Renal cortical epithelial cell (primary cell): ENCODE measurements at places on chromosomes 7 and 10. TPM values are rescaled to one million over a fixed set of nuclear protein-coding genes. Genes with fewer than 3 reads are reported as not detected.

- no peak for DNase-seq
Observed at GRCh38 chr7:144629011-144629410, 206.8 kb downstream of the TPK1 start.

The TMEM273 gene
- total RNA-seq: not detected in 2 replicates

The DDC gene
- 2.7 TPM in 1 of 2 replicates, not detected in the other for total RNA-seq

The NPY4R2 gene
- 1.6 TPM in 2 replicates for total RNA-seq

DNA sequence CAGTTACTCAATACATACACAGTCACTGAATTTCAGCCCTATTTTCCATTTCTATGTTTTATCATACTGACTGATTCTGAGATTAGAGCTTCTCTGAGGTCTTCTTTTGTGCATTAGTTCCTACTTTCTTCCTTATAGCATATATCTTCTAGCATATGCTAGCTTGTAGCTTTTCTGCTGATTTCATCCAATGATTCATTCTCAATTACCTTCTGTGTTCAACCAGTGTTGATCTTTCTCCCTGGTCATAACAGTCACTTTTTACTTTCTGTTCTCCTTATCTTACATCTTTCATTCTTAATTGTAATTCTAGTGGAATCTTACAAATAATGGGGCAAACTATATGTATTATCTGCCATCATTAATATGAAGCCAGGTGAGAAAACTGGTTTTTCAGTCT, 159.5 kb upstream of the HGF start:
- peak; percentile 12 for DNase-seq

DNA sequence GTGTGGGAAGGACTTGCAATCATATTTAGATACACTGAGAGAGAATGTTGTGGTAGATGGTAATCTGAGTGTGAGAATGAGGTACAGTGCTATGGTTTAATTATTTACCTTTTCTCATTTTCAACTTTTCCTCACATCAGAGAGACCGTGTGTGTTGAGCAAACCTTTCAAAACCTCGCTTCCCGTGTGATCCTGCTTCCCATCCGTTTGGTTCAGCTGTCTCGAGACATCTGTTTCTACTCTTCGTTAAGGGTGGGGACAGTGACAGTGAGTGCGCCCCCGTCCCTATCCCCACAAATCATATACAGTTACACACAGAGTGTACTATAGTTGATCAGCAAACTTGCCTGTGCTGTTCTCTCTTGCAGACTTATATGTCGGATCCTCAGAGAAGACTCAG, 33.0 kb upstream of the NOBOX start:
- DNase-seq: peak; percentile 23

GRCh38 chr7:2525658-2526630, 6.4 kb downstream of the LFNG start:
- no peak for DNase-seq

GRCh38 chr10:46555713-46556514, 544 bp downstream of the GPRIN2 start:
- DNase-seq: no peak

The TRIM50 gene
- 0.05 TPM in 1 of 2 replicates, not detected in the other for total RNA-seq

DNA sequence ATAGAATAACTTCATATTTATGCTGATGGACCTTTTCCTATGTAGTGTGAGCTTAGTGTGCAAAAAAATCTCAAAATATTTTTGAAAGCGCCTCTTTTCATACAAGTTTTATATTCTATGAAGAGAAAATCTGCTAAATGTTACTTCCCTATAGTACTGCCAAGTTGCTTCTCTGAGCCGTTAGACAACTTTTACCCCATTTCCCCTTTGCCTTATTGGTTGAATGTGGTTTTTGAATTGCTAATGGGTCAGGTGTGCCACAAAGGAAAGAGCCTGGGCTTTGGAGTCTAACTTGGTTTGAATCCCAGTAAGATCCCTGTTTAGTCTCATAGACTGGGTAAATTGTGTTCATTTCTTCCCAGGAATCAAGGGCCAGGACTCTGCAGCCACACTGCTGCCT, 261.5 kb downstream of the SNX10 start:
- no peak for DNase-seq

DNA sequence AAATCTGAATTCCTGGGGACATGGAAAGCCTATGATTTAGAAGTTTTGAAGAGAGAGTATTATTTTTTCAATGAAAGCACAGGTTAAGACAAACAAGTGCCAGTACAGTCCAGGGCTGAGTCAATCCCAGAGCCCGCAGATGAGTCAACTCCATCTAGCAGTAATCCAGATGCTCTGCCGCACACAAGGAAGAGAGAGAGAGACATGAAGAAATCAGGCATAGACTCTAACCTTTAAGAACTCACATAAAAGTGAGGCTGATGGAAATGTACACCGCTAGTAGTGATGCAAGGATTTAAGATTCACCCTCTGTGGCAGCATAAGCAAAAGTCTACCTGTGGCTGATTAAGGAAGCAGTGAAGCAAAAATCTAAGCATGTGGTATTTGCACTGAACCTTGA, 651.5 kb downstream of the TNS3 start:
- DNase-seq: peak; percentile 98

DNA sequence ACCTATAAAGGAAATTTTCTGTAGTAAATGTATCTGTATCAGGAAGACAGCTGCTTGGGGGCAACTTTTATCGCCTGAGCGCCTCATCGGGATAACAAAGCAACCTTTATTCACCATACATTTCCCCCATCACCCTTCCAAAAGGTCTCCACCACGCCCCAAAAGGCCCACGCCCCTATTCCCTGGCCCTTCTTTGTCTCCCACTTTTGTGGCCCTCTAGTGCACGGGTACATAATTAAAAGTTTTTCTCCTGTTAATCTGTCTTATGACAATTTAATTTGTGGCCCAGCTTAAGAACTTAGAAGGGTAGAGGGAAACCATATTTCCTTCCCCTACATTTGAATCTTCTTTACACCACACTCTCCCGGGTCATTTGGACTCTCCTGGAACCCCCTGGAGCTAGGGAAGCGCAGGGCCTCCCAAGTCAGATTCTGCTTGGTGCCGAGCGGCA, 625 bp downstream of the RP9 start:
- peak; percentile 26 for DNase-seq

The VWA2 gene
- 3.5 and 4.7 TPM in 2 replicates for total RNA-seq

DNA sequence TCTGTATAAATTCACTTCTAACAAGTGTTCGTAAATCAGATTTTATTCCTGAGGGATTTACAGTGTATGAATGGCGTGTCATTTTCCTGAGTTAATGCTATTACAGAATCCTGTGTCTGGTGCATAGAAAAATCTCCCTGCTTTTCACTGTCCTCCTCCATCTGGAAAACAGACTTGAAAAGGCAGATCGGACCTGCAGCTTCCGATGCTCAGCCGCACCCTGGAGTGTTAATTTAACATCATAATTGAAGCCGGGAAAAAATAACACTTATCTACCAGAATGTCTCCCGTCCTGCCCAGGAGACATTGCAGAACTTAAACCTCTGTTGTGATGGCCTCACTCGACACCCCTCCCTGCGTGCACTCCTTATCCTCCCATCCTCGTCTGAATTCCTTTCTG, 442.1 kb upstream of the FOXK1 start:
- DNase-seq: no peak

DNA sequence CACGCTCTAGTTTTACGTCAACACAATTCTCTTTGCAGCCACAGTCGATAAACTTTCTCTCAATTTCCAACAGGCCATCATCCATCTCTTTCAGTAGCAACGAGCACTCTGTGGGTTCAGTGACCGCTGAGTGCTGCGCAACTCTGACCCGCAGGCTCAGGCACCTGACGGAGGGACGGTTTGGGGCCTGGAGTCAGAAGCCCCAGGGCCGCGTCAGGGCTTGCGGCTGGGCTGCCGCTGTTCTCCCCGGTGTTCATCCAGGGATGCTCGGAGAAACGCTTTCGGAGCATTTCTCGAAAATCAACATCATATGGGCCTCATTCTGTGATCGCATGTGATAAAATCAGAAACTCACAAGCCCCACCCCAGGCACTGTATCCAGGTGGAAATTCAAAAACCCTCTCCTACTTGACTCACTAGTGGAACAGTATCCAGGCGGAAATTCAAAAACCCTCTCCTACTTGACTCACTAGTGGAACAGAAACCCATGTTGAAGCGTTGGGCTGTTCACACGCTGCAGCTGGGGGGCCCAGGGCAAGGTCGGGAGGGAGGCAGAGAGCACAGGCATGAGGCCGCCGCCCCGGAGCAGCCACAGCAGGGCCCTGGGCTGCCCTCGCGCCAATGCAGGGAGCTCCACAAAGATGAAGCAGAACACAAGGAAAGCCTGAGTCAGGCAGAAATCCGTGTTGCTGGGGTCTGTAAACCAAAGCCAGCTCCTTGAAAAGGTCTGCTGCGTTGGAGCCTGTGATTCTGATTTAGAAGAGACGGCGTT, 73.3 kb upstream of the NKX6-2 start:
- DNase-seq: no peak

DNA sequence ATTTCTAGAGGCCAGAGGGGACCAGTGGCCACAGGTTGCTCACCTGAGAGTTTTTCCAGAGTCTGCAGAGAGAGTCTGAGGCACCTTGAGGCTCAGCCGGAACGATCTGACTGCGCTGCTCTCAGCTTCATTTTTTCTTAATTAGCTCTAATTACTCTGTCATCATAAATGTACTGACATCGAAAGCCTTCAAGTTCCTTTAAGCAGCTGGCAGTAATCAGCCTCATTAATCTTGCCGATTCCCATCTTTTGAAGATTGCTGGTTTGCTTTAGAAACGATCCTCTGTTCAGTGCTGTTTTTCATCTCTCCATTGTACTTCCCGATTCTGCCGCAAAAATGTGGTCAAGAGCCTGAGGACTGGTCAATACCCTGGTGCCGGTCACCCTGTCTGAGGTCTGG, 454.7 kb downstream of the TYW1 start:
- DNase-seq: no peak

- DNase-seq: no peak
Observed at GRCh38 chr10:87700031-87700796, 40.5 kb downstream of the PAPSS2 start.

DNA sequence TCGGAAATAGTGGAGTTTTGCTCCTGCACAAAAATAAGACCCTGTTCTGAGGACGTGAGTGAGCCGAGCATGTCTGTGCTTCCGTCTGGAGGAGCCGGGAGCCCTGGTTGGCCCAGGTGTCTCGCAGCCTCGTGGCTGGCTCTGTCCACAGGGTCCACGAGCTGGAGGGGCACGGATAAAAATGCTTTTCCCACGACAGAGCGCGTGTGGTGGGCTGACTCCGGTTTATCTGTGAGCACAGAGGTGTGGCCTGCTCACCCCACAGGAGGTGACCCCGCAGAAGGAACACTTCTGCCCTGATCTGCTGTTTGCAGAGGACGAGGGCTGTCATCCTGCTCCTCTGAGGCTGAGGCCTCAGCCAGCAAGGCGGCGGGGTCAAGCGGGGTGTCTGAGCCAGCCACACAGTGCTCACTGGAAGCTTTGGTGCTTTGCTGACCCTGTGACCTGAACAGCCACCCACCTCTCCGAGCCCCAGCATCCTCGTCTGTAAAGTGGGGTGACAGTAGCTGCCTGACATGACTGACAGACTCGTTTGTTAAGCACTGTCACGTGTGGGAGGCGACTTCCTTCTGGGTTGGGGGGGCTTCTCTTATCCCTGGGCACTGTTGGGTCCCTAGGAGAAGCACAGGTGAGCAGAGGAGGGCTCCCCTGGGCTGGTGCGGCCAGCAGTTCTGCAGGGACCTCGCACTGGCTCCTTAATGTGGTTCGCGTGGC, 162.5 kb downstream of the DNAJB6 start:
- DNase-seq: no peak

DNA sequence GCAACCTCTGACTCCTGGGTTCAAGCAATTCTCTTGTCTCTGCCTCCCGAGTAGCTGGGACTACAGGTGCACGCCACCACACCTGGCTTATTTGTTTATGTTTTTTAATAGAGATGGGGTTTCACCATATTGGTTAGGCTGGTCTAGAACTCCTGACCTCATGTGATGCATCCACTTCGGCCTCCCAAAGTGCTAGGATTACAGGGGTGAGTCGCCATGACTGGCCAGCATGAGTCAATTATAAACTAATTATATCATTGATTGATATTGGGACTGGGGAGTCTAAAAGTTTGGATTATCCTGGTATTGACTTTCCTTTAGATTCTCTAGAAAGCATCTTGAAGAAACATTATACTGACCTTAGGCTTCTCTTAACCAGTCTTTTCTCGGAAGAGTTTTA, 73.9 kb upstream of the CCNY start:
- DNase-seq: peak; percentile 3

The MRPL32 gene
- 71.2 and 103 TPM in 2 replicates for total RNA-seq

DNA sequence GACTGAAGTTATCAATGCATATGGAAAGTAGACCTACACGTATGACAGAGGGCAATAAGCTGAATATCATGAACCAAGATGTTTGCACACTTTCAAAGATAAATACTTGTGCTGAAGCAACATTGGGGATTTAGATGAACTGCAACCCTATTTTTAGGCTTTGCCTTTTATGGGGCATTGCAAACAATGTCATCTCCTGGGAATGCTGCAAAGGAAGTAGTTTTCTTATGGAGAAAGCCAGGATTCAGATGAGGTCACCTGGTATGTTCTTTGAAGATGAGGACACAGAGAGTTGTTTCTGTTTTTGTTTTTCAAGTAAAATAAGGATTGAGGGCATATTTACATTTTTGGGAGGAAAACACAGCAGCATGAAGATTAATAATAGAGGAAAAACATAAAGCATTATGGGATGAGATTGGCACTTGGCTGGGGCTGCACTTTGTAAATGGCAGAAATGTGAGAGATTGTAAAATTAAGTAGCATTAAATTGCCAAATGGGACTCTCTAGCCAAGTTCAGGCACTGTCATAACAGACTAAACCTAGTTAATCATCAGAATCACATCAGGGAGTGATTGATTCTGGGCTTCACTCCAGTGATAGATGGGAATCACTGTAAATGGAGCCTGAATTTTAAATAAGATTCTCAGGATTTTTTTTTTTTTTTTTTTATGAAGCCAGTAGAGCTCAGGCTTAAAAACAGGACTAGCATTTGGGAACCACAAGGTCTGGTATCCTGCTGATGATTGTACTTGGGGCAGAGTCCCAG, 63.1 kb downstream of the MALRD1 start:
- DNase-seq: no peak

- DNase-seq: no peak
Observed at GRCh38 chr7:46512891-46513413, 591.9 kb upstream of the IGFBP3 start.

The GPRIN2 gene
- total RNA-seq: 29.2 and 30.4 TPM in 2 replicates

GRCh38 chr7:123070702-123071286, 75.3 kb upstream of the TAS2R16 start:
- no peak for DNase-seq

The GPR141 gene
- not detected in 2 replicates for total RNA-seq

- no peak for DNase-seq
Observed at GRCh38 chr7:143104759-143105158, 27.1 kb upstream of the PIP start.

The IDE gene
- 37.0 and 46.4 TPM in 2 replicates for total RNA-seq

DNA sequence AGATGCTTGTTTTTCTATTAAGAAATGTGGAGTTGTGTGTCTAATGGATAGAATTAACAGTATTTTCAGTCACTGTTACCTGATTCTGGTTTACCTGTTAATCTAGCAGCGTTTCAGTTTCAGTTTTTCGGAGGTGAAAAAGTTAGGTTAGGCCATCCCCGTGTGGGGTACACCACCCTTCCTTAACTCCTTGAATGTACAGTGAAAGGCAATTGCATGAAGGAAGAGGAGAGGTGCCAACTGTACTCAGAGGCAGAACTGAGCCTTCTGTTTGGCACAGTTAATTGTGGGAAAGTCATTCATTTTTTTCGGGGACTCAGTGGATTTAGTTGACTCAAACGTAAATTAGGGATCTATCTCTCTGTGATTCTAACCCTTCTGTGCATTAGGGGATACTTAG, 35.5 kb downstream of the RPA3 start:
- no peak for DNase-seq
